Activated CD4-positive, alpha-beta memory T cell treated with anti-CD3 and anti-CD28 coated beads for 36 hours (primary cell): ENCODE measurements at places on chromosomes 2 and 18.

GRCh38 chr2:184692141-184692734 lies 93.9 kb downstream of the ZNF804A start:
- DNase-seq = no peak

GRCh38 chr2:201234663-201235135 lies 25.6 kb upstream of the CASP8 start:
- DNase-seq = no peak

- DNase-seq = no peak
These were observed 4.9 kb downstream of the KDM3A start for GRCh38 chr2:86446060-86446459.

DNA sequence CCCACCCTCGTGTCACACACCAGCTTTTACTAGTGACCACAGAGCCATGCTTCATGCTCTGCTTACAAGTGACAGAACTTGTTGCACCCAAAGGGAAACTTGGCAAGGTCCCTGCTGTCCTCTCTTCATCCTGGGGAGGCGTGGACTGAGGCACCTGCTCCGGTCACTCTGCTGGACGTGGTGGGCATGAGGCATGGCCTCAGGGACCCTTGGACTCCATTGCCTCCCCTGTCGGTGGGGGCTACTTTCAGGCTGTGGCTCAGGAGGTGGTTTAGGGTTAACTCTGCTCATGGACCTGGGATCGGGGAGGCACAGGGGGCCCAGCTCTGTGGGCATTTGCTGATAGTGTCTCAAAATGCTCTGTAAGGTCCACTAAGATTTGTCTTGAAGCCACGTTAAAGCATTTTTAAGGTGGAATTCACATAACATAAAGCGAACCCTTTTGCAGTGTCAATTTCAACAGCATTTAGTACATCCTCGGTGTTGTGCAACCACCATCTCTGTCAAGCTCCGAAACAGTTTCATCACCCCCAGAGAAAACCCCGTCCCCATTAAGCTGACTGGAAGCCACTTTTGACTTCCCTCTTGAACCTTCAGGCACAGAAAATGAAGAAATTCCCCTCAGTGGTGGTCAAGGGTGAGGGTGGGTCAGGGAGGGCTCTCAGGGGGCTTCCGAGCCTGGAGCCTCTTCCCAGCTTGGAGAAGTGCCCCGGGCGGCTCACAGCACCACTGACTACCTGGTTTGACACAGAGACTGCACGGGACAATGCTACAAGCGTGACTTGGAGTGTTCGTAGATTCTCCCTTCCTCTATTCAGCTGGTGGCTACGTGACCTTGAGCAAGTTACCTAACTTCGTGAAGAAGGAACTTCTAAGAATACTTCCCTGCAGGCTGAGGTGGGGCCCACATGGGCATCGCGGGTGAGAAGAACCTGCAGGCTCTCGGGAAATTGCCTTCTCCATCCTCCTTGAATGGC lies 100.0 kb upstream of the HDAC4 start:
- DNase-seq = no peak

DNA sequence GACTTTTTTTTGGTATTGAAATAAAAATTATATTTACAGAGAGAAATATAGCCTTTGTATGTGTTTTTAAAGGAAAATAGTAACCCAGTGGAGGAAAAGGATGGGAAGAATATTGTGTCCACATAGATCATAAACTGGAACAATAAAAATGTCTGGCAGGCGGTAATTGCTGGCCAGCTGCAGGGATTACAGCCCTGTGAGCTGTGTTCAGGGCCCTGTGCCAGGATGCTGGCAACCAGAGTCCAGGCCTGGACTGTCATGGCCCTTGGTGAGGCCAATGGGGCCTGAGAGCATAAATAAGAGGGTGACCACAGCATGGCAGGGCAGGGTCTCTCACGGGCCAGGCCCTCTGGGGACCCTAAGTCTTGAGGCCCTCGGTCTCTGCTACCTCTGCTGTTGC lies 171.2 kb downstream of the ACOXL start:
- no peak for DNase-seq

GRCh38 chr18:67410075-67411070 lies 106.1 kb downstream of the DSEL start:
- no peak for DNase-seq

GRCh38 chr2:74253971-74254310 lies 55.5 kb downstream of the MTHFD2 start:
- no peak for DNase-seq
